ENCODE measurements at places on chromosomes 5 and 9.

- no peak for DNase-seq
Measured at GRCh38 chr5:40571729-40572128, 108.0 kb upstream of the PTGER4 start.

DNA sequence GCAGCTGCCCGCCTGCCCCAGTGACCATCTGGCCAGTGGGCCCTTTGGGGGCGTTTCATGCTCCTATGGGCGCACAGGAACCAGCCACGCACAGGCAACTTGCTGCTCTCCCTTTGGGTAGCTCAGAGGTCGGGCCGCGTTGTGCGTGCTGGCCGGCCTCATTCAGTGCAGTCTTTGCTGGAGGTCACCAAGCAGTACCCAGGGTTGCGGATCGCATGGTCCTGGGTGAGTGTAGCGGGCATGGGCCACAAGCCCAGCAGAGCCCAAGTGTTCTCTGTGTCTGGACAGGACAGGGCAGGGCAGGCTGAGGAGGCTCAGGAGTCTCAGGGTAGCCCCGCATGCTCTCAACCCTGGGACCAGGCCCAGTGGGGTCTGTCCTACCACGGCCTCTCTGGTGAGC, 9.9 kb upstream of the MRNIP start:
- no peak for DNase-seq

DNA sequence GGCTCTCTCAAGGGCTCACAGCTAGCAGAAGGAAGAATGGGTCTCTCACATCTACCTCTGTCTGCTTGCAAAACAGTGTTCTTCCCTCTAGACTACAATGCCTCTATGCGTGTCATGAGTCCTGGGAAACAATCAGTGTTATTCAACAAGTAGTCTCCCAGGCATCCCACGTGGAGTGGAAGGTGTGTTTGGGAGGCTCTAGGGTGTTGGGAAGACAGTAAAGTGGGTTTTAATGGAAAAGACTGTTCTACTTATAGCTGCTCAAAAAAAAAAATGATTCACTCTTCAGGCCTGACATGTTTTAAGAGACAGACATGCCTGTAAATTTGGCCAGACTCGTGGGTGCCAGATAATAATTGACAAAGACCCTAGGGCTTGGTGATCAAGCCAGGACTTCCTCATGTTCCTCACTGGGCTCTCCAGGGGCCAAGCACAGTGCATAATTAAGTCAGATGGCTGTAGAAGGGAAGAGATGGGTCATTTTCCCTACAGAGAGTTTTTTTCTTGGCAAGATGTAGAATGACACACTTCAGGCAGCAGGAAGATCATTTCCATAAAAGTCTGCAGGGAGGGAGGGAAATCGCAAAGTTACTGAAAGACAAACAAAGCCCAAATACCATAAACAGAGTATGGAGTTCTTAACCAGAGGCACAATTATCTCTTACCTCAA, 246.4 kb downstream of the ACTL7B start:
- no peak for DNase-seq

GRCh38 chr5:33831041-33831440, 60.7 kb downstream of the ADAMTS12 start:
- no peak for DNase-seq

GRCh38 chr9:212297-212696, 2.4 kb upstream of the DOCK8 start:
- no peak for DNase-seq

DNA sequence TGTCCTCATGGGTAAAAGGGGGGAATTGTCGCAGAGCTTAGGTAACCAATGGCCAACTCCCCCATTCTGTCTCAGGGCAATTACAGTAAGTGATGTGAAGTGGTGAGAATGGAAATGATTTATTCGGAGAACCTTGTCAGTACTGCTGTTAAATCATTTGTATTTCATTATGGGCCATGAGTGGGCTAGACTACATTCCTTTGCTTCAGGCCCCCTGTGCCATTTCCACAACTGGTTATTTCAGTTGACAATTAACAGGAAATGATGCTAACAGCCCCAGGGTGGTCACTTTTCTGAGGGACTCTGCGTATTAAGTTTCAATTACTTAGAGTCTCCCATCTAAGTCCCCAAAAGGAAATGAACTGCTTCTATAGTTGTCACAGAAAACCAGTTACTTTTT, 653.7 kb downstream of the CCDC171 start:
- DNase-seq = no peak

- DNase-seq = no peak
Measured at GRCh38 chr5:157051604-157052245, 7.2 kb downstream of the HAVCR1 start.

GRCh38 chr5:76305269-76305668, 97.8 kb upstream of the IQGAP2 start:
- no peak for DNase-seq

Data from CD4-positive, alpha-beta T cell treated with Interleukin-2 at 100 ng/mL for 4 hours (primary cell).